ENCODE measurements at places on chromosomes 1 and 21.

DNA sequence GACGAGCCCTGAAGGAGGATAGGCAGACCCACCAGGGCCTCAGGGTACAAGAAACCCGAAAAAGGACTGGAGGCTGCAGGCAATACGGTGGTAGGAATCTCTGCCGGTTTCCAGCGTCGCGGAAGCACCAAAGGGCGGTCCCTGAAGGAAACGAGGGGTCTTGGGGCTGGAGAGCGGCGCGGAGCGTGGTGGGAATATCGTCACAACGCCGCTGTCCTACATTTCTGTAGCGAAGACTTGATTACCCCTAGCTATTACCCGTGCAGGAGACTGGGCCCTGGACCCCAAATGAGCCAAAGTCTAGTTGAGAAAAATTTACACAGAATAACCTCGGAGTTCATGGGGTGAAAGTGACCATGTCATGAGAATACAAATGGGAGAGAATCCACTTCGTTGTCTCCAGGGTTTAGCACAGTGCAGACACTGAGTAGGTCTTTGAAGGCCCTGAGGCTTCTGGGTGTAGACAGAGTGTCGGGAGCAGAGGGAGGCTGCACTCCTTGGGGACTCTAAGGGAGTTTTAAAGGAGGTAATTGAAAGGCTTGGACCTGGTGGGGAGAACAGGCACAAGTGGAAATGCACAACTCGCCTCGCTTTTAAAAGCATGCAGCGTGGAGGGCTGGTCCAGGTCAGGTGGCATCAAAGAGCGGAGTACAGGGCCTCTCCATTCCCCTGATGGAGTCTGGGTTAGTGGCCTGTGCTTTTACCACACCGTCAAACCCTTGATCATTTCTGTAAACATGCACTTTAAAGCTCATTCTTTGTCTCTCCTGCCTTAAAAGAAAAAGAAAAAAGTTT is 1.5 kb downstream of the ATP1A1 start:
- no peak for DNase-seq

DNA sequence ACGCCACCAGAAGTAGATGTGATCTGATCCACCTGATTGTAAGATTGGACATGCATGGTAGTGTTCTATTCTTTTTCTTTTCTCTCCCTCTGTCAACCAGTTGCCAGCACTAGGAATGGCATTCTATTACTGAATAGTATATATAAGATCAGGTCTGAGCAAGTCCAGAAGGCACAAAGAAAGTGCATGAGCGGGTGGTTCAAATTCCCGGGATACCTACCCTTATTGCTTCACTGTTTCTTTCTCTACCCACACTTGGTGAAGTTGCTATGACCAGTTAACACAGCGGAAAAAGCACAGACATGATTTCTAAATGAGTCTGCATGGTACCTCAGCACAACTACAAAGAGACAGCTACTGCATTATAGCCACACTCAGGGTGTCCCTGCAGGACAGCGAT is 64.0 kb downstream of the SLC9A1 start:
- DNase-seq = no peak

GRCh38 chr1:76786222-76786621 is 81.1 kb upstream of the ST6GALNAC5 start:
- DNase-seq = no peak

- no peak for DNase-seq
These were observed 11.0 kb upstream of the RNU1-3 start for GRCh38 chr1:16677552-16678431.

DNA sequence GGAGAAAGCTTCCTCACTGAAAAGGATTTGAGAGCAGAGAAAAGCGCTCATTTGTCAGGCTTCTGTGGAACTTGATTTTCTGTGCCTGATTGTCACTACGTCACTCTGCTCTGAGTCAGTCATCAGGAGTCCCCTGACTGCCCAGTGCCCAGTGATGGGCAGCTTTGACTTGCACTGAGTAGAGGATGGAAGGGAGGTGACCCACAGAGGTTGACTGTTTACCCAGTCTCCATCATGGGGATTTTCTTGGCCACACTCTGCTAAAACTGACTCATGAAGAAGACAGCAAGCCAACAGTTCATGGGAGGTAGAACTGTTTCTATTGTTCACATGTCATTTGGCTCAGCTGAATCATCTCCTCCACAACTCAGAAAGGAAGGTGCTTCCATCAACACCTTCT is 82.1 kb upstream of the DUSP10 start:
- DNase-seq = no peak

DNA sequence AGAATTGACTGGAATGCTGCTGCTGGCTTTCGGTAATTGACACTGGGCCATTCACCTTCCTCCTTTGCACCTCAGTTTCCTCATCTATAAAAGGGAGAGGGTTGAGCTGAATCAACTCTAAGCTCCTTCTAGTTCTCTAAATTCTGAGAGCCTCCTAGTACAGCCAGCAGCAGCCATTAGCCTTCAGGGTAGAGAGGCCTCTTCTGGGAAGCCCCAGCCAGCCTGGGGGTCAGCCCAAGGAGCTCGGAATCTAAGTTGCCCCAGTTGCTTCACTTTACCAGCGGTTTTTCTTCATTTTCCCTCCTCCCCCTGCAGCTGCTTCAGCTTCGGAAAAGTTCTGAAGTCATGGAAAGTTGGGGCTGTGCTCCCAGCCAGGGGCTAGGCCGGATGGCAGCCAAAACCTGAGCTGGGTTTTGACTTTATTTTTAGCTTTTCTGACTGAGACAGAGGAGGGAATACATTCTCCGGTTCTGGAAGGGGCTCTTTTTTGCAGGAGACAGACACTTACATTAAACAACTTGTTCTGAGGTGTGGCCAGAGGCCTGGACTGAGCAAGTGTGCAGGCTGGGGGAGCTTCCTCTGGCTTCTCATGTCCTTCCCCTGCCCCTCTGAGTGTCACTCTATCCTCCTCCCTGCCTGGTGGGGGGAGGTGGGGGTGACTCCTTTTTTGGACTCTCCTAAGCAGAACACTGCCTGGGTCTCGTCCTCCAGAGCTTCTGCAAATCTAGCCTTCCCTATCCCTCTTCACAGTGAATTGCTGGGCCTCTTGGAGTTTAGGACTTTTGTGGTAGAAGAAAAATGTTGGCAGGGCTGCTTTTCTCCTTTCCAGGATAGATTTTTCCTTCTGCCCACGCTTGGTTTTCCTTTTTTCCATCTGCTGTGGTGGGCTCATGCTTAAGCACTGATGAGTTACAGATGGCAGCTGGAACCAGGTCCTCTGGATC is 14.4 kb downstream of the LMNA start:
- DNase-seq = no peak

GRCh38 chr1:190303501-190303900 is 174.2 kb downstream of the BRINP3 start:
- no peak for DNase-seq

GRCh38 chr1:86875722-86876121 is 38.2 kb downstream of the SELENOF start:
- DNase-seq = no peak

- DNase-seq = no peak
These were observed 88.0 kb upstream of the F3 start for GRCh38 chr1:94629259-94630181.

DNA sequence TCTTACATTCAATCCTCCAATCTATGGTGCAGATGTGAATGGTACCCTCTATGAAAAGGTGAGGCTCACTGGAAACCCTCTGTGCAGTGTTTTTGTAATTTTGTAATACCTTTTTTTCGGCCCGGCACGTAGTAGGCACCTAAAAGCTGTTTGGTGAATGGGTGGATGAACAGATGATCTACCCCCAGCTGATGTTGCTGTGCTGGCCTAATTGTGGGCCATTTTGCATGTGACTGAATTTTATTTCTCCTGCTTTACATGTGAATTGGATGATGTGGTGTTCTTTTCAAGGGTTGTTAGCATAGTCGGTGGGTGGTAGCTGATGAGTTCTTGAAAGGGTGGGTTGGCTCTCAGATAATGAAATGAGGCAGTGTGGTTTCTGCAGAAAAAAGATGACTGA is 10.4 kb downstream of the KDM4A start:
- DNase-seq = no peak

DNA sequence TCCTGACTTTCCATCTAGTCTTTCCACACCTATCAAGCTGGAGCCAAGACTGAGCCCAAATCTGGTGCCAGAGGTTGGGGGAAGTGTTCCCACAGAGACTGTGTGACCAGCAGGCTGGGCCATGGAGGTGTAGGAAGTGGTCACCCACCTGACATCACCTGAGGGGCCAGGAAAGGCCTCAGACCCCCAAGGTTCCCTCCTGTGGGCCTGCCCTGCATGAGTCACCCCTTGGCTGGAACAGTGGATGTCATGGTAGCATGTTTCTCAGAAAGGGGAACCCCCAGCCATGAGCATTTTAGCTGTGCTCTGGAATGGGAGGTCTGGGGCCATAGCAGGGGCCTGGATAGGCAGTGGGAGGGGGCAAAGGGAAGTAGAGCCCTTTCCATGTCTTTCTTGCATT is 5.7 kb upstream of the TNFRSF8 start:
- DNase-seq = no peak

- no peak for DNase-seq
These were observed 13.2 kb upstream of the CDC7 start for GRCh38 chr1:91487469-91487868.

DNA sequence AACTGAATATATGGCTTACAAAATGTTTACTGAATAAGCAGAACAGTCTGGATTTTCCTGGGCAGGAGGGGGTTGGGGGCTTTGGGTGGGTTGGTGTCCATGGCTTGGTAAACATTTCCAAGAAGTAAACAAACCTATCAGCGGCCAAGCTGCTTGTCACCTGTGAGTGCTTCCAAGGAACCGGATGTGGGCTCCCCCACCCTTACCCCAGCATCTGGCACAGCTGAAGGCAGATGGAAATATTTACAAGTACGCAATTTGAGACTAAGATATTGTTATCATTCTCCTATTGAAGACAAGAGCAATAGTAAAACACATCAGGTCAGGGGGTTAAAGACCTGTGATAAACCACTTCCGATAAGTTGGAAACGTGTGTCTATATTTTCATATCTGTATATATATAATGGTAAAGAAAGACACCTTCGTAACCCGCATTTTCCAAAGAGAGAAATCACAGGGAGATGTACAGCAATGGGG is at the start of gene CLCA1:
TSS of gene CLCA1 (plus strand) at position 427 of the 477 bp plus-strand sequence. CDS start at position 472, 45 bp downstream.
- no peak for DNase-seq

All from NCI-H1048 (cell line).